Right lobe of liver (tissue), 6 donors: ENCODE measurements at places on chromosomes 1 and 21.

GRCh38 chr21:21957490-21957889 lies 959.3 kb downstream of the NCAM2 start:
- DNase-seq: no peak

DNA sequence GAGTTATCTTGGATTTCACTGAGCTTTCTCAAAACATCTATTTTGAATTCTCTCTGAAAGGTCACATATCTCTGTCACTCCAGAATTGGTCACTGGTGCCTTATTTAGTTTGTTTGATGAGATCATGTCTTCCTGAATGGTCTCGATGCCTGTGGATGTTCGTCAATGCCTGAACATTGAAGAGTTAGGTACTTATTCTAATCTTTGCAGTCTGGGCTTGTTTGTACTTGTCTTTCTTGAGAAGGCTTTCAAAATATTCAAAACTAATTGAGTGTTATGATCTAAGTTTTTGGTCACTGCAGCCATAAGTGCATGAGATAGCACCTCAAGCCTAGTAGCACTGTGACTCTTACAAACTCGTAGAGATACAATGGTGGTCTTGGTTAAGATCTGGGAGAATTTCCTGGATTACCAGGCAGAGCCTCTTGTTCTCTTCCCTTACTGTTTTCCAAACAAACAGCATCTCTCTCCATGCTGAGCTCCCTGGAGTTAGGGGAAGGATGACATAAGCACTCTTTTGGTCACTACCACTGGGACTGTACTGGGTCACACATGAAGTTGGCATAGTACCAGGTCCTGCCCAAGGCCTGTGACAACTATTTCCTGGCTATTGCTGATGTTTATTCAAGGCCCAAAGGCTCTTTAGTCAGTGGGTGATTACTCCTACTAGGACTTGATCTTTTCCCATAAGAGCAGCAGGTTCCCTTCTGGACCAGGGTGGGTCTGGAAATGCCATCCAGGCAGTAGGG lies 25.6 kb downstream of the SLC22A15 start:
- peak; percentile 48 for DNase-seq

DNA sequence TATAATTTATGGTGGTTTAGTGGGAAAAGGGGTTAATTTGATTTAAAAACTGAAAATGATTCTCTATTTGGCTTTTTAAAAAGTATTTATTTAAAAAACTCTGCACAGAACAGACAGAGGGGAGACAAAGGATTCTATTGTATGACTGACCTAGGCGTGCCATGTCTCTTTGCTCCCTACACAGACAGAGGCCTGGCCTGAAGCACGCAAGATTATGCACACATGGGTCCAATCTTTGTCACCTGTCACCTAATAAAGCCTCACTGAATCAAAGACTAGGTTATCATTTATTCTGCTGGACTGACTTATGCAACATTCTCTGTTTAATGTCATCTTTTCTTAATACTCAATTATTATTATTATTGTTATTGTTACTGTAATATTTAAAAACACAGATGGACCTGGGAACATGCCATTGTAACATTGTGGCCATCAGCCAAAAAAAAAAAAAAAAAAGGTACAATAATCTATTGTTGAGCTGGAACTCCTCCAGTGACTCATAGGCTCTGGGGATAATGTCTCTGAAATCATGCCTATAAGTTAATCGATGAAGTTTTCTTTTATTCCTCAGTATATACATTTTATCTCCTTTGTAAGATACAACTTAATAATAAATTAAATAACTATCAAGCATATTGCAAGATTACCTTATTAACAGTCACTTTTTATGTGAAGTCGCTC lies 112.1 kb downstream of the RUNX1 start:
- DNase-seq: no peak

- DNase-seq: no peak
Observed at GRCh38 chr1:113303267-113303666, 87.0 kb upstream of the MAGI3 start.

DNA sequence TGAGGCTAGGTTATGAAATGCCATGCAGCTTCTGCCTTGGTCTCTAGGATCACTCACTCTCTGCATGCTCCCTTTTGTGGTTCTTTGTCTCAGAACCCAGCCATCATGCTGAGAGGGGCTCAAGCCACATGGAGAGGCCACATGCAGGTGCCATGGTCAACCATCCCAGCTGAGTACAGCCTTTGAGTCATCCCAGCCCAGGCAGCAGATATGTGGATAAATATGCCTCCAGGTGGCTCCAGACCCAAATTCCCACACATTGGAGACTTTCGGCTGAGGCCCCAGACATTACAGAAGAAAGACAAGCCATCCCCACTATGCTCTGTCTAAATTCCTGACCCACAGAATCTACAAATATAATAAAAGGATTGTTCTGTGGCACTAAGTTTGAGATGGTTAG lies 102.0 kb downstream of the LHX9 start:
- DNase-seq: no peak

- no peak for DNase-seq
Observed at GRCh38 chr1:213968146-213968825, 19.5 kb upstream of the PROX1 start.

- peak; percentile 71 for DNase-seq
Observed at GRCh38 chr1:202807926-202808757, at the start of gene KDM5B. Gene KDM5B (minus strand): TSS chr1:202808421. CDS start chr1:202808305, 116 bp downstream.

GRCh38 chr1:221035662-221036153 lies 156.5 kb downstream of the HLX start:
- no peak for DNase-seq

- no peak for DNase-seq
Observed at GRCh38 chr1:26302733-26303405, 3.6 kb downstream of the UBXN11 start.

- no peak for DNase-seq
Observed at GRCh38 chr1:21912038-21912758, 24.9 kb downstream of the HSPG2 start.

GRCh38 chr1:233673947-233674431 lies 60.1 kb downstream of the KCNK1 start:
- no peak for DNase-seq
